ENCODE measurements at places on chromosomes 13 and 19.

DNA sequence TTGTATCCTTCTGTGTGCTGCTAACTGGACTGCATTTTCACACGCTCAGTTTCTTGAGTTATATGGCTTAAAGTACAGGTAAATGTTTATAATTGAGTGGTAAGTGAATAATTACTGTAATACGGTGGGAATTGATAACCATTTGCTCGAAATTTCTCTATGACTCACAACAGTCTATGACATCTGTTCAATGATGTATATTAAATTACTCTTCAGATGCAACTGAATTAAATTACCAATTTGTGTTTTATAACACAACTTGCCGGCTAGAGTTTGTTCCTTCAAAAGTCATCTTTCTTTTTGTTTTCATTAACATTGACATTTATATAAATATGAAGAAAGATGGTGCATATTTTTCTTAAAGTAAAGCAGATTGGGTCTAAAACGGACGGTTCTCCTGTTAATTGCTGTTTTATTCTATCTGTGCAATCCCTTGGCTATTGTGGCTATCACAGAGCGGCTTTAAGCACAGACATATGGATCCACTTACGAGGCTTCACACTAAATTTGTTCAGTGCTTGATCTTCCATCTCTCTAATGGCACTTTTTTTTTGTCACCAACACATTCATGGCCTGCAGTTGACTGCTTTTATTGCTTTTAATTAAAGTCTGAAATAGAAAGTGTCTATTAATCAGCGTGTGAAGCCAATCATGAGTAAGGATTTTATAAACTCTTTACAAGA lies 1291.6 kb upstream of the SLC10A2 start:
- no peak for DNase-seq

- DNase-seq, result no peak
Measured at GRCh38 chr19:38245826-38246498, 10.2 kb downstream of the PPP1R14A start.

DNA sequence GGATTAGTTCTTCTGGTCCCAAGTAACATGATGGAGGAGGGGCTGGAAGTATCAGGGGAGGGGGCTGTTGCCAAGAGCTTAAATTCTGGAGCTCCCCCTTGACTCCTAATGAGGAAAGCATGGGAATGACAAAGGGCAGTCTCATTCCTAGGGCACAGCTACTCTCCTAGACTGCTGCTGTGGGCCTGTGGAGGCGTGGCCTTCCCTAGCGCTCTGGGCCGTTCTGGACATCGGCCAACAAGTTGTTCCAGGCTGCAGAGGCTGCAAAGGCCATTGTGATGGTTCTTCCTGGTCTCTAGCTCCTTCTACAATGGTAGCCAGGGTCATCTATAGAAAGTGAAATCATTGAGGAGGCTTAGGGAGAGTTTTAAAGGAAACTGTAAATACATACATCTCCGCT lies 916.6 kb downstream of the DIAPH3 start:
- no peak for DNase-seq

- DNase-seq, result no peak
Measured at GRCh38 chr19:8487137-8487851, 15.1 kb downstream of the PRAM1 start.
